ENCODE measurements at places on chromosomes 3 and 15.

- DNase-seq, result no peak
Observed at GRCh38 chr3:123634149-123635051, 49.5 kb upstream of the HACD2 start.

- DNase-seq, result no peak
Observed at GRCh38 chr15:45326280-45326679, 52.1 kb downstream of the GATM start.

- no peak for DNase-seq
Observed at GRCh38 chr3:10470120-10471053, 35.0 kb downstream of the ATP2B2 start.

GRCh38 chr3:69353503-69353902, 32.4 kb downstream of the FRMD4B start:
- DNase-seq, result no peak

DNA sequence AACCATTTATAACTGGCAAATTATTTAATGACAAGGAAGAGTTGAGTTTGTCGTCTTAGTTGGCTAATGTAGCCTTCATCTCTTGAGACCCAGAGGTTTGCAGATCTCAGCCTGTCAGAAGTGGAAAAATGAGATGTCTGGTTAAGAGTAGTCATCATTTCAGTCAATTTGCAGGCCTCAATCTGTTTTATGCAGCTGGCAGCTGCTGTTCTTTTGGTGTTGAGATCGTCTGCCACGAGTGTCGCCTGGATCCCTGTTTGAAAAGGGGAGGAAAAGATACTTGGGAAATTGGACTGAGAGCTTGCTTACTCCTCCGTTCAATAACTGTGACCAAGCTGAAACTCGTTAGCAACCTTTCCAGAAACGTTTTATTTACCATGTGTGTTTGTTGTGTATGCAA, 2.3 kb downstream of the PHLDB2 start:
- no peak for DNase-seq

GRCh38 chr3:39267631-39268548, 11.9 kb downstream of the CX3CR1 start:
- DNase-seq, result peak; percentile 65

DNA sequence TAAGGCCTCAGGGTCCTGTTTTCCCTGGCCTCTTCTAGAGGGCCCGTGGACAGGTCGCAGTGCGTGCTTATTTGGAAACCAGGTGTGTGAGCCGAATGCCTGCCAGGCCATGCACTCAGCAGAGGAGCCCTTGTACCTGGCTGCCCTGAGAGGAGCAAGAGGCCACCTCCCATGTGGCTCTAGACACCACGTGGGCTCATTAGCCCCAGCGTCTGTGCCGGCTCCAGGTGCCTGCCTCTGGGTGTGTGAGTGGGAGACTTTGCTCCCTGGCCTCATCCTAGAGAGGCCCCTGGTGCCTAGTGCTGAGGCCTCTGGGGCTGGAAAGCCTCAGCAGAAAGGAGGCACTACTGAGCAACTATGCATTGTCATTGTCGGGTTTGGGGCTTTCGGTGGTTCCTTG, 50.4 kb downstream of the KLF13 start:
- no peak for DNase-seq

Measured in stimulated activated CD8-positive, alpha-beta memory T cell treated with anti-CD3 and anti-CD28 coated beads, Interleukin-12 subunit alpha, Interleukin-12 subunit beta, amount 100 ng/mL, for 4 hours (primary cell).